ENCODE measurements at places on chromosomes 1 and 21.

GRCh38 chr1:94769551-94769950 is 50.6 kb upstream of the SLC44A3 start:
- no peak for DNase-seq

- DNase-seq: no peak
These were observed 1.4 kb upstream of the FAM151A start for GRCh38 chr1:54624466-54625464.

GRCh38 chr1:205993068-205993467 is 10.1 kb downstream of the RAB7B start:
- DNase-seq: no peak

DNA sequence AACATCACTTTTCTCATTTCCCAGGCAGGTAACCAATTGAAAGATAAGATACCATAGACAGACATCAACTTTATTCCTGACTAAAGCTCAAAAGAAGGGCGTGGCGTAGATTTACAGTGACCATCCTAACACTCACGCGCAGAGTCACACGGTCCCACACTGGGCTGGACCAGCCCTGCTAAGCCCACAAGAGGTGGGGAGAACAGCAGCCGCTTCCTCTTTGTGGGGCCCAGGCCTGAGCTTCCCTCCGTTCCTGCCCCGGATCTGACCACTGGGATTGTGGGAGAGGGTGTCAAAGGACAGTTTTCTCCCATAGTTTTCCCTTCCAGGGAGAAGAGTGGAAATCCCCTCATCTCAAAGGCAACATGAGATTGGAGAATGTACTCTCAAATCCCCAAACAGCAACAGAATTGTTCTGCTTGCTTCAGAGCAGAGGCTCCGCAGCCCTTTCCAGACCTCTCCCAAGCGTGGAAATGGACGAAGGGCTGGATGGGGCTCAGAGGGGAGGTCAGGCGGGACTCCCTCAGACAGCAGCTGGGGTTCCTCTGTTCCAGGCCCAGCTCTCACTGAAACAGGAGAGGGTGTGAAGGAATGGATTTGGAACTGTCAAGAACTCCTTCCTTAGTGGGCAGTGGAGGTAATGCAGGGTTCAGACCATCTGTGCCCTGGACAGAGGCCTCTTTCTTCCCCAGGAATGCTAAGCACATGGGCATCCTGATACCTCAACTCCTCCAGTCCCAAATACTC is 33.7 kb downstream of the L1TD1 start:
- no peak for DNase-seq

- no peak for DNase-seq
These were observed 4.1 kb downstream of the DISC1 start for GRCh38 chr1:231630558-231631205.

DNA sequence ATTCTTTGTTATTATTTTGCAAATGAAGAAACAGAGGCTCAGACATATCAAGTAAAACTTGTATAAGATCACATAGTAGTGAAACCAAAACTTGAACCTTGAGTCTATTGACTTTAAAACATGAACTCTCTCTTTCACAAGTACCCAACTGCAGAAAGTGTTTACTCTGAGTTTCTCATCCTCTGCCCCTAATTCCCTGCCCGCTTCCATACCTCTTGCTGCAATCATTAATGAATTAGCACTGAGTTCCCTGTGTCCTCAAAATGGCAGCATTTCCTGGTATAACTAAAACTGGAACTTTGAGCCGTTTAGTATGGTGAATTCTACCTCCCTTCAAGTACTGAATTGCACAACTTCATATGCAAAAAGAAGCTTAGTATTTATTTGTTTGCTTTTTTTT is 147.7 kb upstream of the DNAH14 start:
- DNase-seq: no peak

- DNase-seq: no peak
These were observed 58.7 kb upstream of the ACTRT2 start for GRCh38 chr1:2962541-2962940.

Measured in stimulated activated CD8-positive, alpha-beta memory T cell treated with anti-CD3 and anti-CD28 coated beads, Interleukin-7, amount 100 ng/mL, for 4 hours (primary cell).